GM23248 (cell line): ENCODE measurements at places on chromosomes 11 and 22.

DNA sequence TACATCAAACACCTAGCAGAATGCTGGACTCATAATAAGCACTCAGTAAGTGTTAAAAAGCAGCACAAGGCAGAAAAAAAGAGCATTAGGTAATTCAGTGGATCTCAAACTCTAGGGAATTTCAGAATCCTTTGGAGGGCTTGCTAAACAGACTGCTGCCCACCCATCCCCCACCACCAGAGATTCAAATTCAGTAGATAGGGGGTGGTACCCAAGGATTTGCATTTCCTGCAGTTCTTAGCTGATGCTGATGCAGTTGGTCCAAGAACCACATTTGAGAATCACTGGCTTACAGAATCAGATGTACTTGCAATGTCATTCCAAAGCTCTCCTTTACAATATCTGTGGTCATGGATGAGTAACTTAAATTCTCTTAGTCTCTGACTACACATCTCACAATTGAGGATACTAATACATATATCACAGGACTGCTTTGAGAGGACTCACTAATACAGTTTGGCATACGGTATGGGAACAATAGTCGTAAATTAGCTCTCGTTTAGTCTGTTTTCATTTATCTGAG is 664.5 kb downstream of the KCNA4 start:
- no peak for DNase-seq

GRCh38 chr22:19904174-19904856 is 37.3 kb upstream of the COMT start:
- no peak for DNase-seq

- no peak for DNase-seq
Measured at GRCh38 chr11:1468002-1468401, 18.6 kb downstream of the MOB2 start.

GRCh38 chr22:49715450-49715849 is 112.2 kb downstream of the BRD1 start:
- peak; percentile 13 for DNase-seq

- no peak for DNase-seq
Measured at GRCh38 chr22:24518771-24519485, 23.8 kb downstream of the UPB1 start.

DNA sequence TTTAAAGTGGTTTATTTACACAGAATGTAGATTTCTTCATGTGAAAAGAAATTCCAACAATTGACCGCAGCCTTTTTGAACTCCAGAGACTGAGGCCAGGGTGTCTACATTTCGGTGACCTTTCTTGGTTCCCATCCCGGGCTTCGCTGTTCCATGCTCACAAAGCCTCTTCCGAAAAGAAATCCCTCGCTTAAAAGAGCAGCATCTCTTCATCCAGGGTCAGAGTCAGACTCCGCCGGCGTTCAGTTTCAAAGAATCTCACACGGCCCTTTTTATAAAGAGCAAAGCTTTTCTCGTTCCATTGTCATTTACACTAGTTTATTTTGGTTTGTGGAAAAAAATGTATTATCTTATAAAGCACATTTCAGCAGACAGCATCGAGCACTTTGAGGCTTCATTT is 530.6 kb upstream of the B3GAT1 start:
- DNase-seq, result no peak

- no peak for DNase-seq
Measured at GRCh38 chr11:65401073-65401802, 14.8 kb downstream of the FRMD8 start.

DNA sequence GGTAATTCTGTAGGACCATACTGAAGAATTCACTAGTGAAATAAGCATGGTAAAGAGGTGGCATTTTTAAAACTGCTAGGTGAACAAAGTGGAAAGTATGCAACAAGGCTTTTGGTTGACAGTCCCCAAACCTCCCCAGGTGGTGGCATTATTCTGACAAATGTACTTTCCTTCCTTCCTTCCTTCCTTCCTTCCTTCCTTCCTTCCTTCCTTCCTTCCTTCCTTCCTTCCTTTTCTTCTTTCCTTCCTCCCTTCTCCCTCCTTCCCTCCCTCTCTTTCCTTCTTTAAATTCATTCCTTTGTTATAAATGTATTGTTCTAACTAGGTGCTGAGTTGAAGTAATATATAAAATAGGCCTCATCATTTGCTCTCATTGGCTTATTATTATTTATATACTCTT is 284.7 kb upstream of the ANO5 start:
- DNase-seq, result no peak

GRCh38 chr11:110481523-110481922 is 51.8 kb downstream of the FDX1 start:
- DNase-seq, result no peak

GRCh38 chr22:26610072-26610958 is 7.5 kb downstream of the CRYBB1 start:
- DNase-seq, result peak; percentile 93

- DNase-seq, result no peak
Measured at GRCh38 chr11:100681064-100681502, 6.0 kb upstream of the ARHGAP42 start.

GRCh38 chr22:32725369-32725988 is 76.0 kb upstream of the TIMP3 start:
- DNase-seq, result no peak

DNA sequence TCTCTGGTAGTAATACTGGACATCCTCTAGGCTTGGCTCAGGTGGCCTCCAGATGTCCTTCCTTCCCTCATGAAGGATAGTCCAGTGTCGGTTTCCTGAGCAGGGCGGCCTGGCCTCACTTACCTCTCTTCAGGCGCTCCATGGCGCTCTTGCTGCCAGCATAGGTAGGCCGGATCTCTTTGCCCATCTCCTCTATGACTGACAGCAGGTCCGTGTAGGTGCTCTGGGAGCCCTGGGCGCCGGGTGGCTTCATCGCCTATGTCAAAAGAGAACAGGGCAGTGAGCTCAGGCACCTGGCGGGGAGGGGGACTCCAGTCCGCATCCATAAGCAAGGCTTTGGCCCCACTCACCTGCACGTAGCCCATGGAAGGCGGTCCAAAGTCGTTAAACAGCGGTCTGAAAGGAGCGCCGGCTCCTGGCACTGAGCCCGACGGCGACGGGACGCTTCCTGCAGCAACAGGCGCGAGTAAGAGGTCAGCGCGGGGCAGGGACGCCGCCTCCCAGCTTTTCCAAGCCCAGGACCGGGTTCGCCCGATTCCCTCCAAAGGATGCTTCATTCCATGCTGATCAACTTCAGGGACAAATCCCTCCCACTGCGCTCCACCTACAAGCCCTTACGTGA is 609 bp downstream of the CDK2AP2 start:
- DNase-seq, result peak; percentile 81

- no peak for DNase-seq
Measured at GRCh38 chr22:43171607-43172006, 15.3 kb downstream of the TTLL12 start.

DNA sequence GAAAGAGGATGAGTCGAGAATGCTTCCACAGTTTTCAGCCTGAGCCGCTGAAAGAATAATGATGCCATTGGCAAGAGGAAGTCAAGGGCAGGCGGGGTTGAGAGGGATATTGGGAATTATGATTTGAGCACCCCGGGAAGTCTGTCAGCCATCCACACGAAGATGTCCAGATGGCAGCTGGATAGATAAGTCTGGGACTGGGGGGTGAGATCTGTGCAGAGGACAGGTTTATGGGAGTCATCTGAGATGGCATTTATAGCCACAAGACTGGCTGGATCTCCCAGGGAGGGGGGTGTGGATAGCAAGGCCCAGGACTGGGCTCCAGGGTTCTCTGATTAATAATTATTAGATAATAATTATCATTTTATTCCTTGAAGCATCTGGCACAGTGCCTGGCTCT is 5.1 kb upstream of the STIP1 start:
- DNase-seq, result peak; percentile 42
